K562 (cell line): ENCODE measurements at places on chromosomes 5 and 9.

GRCh38 chr5:60989790-60990189, 44.8 kb downstream of the NDUFAF2 start:
- H3K4me1 ChIP-seq: no peaks in the 10 kb centered on the region
- H3K27me3 ChIP-seq: no peaks in the 10 kb centered on the region
- H3K36me3 ChIP-seq: peaks cover 3% of the 10 kb centered on the region; the same call in 1 of the 3 replicates
- DNase-seq: no peak
- H3K4me3 ChIP-seq: no peak overlapping the region

DNA sequence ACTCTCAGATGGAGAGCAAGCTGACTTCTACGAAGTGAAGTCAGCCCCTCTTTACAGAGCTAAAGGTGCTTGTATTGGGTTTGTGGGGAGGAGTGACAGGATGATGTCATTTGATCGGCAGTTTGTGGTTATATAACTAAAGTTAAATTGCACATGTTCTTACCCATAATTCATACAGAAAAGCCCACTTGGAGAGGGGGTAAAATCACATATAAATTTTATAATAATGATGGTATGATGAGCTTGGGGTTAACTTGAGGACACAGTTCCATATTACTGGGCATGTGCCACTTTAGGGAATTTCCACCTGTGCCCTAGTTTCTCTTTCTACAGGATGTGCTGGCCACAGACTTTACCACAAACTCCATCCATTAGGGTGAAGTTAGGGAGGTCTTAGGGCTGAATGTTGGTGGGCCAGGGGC, 1178.6 kb upstream of the CDH9 start:
- no peaks in the 10 kb centered on the region for H3K27me3 ChIP-seq
- no peak overlapping the region for H3K4me3 ChIP-seq
- no peaks in the 10 kb centered on the region for H3K36me3 ChIP-seq
- DNase-seq: no peak
- no peak overlapping the region for H3K27ac ChIP-seq

DNA sequence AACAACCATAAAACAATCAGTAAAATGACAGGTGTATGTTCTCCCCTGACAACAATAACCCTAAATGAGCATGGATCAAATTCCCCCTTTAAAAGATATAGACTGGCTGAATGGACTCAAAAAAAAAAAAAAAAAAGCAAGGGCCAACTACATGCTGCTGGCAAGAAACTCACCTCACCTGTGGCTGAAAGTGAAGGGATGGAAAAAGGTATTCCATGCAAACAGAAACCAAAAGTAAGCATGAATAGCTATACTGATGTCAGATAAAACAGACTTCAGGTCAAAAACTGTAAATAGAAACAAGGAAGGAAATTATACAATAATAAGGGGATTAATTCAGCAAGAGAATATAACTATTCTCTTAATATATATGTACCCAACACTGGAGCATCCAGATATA, 54.2 kb upstream of the SSBP2 start:
- no peak overlapping the region for H3K27ac ChIP-seq
- H3K4me3 ChIP-seq: no peak overlapping the region
- no peaks in the 10 kb centered on the region for H3K27me3 ChIP-seq
- no peak for DNase-seq
- H3K36me3 ChIP-seq: no peaks in the 10 kb centered on the region
- no peaks in the 10 kb centered on the region for H3K4me1 ChIP-seq

DNA sequence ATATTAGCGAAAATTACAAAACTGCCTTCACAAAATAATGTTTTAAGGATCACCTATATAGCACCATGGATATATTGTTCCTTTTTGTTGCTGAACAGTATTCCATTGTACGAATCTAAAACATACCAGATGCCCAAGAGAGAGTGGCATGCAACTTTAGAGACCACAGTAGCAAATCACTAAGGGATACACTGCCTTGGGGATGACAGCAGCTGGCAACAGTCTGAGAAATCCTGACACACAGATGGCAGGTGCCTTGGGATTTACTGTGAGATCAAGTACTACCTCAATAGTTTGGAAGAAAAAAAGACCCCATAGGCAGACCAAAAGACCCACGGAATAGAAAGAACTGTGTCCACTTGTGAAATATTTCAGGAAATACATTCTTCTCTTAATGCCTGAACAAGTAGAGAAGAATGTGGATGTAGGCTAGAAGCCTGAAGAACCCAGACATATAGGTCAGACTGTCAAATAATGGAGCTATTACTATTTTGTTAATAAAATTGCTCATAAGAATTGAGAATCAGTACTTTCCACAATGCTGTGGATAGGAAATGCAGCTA, 53.4 kb downstream of the PLPP1 start:
- H3K36me3 ChIP-seq: no peaks in the 10 kb centered on the region
- no peak overlapping the region for H3K4me3 ChIP-seq
- no peak overlapping the region for H3K27ac ChIP-seq
- no peaks in the 10 kb centered on the region for H3K27me3 ChIP-seq
- DNase-seq: no peak
